ENCODE measurements at places on chromosomes 7 and 10. TPM values are rescaled to one million over a fixed set of nuclear protein-coding genes. Genes with fewer than 3 reads are reported as not detected.
A peak's percentile ranks its signal among the peaks of the same experiment; 100 is the strongest.

DNA sequence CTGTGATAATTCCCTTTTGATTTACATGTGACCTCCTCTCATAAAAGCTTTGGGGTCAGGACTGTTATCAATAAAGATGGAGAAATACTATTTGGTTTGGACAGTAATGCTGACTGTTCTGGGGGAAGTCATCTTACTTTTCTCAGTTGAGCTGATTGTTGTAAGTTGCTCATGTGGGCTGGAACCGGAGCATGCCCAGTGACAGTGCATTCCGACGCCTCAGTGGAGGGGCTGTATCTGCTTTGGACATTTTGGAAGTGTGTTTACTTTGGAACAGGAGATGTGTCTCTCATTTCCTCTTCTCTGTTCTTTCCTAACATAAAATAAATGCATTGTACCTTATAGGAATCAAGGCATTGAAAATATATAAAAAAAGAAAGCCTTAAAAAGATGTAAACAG is 30.1 kb downstream of the RBM33 start:
- DNase-seq: peak; percentile 45

The AKR1C3 gene
- 61.8 TPM for total RNA-seq

DNA sequence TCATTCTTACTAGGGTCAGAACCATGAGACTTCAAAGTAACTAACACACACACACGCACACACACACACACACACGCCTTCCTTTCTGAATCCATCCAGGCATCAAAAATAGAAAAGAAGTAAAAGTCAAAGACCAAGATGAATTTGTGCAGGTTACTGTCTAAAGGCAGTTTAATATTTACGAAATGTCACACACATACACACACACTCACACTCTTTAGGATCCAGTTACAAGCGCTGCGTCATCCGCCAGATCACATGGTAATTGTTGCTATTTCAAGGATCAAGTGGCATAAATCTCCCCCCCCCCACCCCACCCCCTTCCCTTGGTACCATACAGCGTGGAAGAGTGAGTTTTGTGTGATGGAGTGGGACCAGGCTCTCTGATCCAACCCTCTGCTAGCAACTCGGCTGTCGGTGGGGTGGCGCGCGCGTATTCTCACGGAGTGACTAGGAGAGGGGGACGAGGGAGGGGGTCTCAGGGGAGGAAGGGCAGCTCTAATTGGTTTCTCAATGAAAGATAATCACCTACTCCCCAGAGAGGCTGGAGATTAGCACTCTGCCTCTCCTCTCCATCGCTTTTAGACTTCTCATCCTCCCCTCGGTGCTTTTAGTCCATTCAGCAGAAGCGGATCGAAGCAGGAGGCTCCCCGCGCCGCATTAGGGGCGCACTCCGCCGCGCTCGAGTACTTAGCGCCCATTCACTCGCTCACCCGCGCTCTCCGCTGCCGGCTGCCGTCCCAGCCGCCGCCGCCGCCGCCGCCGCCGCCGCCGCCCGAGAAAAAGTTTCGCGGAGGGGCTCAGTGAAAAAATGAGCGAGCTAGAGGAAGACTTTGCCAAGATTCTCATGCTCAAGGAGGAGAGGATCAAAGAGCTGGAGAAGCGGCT is 83.5 kb upstream of the PRKG1 start:
- peak; percentile 74 for DNase-seq

DNA sequence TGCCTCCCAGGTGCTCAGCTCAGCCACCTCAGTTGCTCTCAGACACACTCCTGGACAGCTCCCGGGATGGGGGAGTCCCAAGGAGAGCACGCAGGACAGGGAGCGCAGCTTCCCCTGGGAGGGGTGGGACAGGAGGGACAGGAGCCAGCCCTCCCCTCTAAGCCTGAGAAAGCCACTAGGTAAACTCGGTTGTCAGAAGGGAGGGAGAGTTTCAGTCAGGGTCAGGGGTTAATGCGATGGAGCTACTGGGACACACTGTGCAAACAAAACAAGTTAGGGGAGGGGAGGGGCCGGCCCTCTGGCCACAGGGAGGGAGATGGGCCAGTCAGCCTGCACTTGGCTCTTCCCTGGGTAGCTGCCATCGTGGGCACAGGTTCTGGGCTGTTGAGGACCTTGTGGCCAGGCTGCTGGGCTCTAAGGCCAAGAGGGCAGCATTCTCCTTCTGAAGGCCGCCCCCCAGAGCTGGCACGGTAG is 31.1 kb downstream of the KAZALD1 start:
- peak; percentile 54 for DNase-seq

The ABCC2 gene
- total RNA-seq: 2.3 TPM

Data from kidney (tissue), 22 donors.